ENCODE measurements at places on chromosomes 11 and 22.

DNA sequence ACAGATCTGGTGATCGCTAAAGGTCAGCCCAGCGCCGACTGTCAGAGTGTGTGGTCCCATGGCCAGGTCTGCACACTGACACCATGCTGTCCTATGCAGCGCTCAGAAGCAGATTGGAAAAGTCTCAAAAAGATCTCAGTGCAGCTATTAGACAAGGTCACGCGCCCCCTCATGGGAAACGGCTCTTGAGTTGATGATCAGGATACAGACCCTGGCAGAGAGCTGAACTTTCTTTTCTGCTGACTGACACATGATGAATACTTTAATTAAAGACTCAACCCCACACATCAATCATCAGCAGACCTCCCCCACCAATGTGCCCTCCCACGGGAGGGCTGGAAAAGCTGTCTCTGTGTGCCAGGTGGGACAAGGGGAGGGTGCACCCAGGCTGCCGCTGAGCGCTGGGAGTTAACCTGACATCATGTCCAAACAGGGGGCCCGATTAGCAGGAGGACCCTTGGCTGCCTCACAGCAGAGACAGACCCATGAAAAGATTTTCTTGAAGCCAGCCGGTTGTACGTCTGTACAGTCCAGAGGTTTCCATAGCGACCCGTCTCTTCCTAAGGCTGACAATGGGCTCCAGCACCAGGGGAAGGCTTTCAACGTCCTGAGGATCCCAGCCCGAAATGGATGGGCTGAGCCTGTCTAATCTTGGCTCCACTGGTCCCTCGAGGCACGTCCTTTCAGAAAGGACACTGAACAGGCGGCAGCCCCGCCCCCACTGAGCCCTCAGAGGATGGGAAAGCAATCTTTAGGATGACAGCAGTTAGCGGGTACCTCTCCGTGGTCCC, 26.9 kb downstream of the RASD2 start:
- DNase-seq, result peak; percentile 44

GRCh38 chr11:117972044-117972443, 14.2 kb upstream of the IL10RA start:
- no peak for DNase-seq

GRCh38 chr11:69310934-69311766, 17.2 kb downstream of the MYEOV start:
- DNase-seq, result no peak

GRCh38 chr22:37088750-37089408, 20.6 kb downstream of the TMPRSS6 start:
- DNase-seq, result no peak

DNA sequence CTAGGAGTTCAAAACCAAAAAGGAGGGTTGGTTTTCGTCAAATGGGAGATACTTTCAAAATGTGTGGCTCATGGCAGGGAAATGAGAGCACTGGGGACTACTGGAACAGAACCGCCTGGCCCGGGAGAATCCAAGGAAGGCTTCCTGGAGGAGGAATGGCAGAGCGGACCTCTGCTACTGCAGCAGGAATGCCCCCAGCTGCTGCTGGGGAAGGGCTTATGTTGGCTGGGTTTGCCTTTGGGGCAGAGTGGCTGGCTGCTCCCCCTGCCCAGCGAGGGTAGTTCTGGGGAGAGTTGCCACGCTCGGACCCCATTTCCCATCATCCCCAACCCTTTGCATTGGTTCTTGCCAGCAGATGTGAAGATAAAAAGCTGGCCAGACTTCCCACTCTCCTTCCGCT, 10.6 kb upstream of the APOBEC3A start:
- no peak for DNase-seq

GRCh38 chr22:47796128-47796908, 1033.9 kb downstream of the TBC1D22A start:
- DNase-seq, result no peak

GRCh38 chr22:29480512-29481264, 670 bp downstream of the NEFH start:
- no peak for DNase-seq

- no peak for DNase-seq
Observed at GRCh38 chr11:31827455-31828206, 16.5 kb upstream of the PAX6 start.

DNA sequence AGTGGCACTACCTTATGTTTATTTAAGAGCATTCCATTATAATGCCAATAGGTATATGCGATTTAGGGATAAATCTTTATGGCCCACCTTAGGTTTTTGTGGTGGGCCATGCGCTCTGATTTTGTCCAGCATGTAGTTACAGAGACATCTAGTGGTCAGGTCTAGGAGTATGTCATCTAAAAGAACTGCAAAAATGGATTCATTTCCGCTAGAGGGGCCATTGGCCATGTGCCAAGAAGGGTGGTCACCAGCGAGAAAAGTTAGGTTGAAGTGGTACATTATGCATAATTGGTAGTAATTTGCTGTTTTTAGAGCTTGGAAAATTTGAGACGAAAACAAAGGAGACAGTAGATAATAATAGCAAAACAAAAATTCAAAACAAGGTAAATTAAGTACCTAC, 27.7 kb downstream of the LRRC4C start:
- DNase-seq, result no peak

DNA sequence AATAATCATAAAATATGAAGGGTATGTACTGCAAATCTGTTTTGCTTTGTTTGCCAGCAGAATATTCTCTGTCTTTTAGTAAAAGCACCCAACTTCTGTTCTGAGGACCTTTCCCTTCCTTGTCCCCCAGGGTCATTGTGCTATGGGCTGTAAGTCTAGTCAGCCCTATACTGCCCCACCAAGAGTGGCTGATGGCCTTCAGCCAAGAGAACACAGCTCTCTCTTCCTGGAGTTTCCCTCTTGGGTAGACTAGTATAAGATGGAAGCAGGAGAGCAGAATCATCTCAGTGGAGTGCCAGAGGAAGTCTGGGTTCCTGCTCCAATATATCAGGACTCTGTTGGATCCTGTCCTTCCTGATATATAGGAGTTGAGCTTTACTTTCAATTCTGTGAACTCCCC, 29.0 kb downstream of the MMP13 start:
- no peak for DNase-seq

GRCh38 chr11:15726893-15727519, 612.3 kb downstream of the INSC start:
- DNase-seq, result no peak

DNA sequence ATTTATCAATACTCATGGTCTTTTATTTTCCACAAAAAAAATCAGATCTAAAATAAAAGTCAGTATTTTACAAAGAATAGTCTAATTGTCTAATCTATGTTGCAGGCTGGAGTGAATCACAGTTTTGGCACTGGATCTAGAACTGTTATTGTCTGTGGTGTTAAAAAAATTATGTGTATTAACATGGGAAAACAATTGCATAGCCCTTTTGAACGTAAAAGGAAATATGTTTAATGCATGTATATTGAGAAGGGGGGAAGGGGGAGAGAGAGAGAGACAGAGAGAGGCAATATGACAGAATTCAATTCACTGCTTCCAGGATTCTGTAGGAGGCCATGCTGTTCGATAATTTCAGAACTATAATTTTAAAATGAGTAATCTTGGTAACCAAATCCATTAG, 324.9 kb upstream of the CCDC90B start:
- DNase-seq, result no peak

DNA sequence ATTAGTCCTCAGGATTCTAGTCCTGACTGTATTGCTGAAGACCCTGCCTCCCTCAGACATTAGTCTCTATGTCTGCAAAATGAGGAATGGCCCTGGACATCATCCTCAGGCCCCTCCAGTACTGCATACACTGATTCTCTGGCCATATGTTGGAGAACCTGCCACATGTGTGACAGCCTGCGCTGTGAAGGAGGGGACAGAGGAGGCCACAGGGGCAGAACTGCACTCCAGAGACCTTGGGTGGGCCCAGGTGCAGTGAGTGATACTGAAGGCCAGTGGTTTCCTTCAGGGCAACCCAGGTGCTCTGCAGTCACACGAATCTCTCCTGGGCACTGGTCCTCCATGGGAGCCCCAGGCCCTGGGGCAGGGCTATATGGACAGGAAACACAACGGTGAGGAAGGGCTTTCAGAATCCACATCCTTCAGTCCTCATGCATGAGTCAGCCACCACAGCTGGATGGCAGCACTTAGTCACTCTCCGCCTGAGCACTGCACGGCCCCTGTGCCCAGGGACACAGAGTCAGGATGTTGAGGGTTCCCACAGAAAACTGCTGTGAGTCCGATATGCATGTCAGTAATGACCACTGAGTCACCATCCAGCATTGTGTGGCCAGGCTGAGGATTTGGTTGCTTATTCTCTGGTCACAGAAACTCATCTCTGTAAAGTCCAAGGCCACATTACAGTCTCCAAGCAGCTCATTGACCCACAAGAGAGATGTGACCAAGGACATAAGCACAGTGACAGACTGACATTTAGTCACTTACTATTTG, 39.7 kb downstream of the ME3 start:
- DNase-seq, result no peak
